Stimulated activated CD4-positive, alpha-beta T cell treated with anti-CD3 and anti-CD28 coated beads, Interleukin-15, amount 100 ng/mL, for 1 hour (primary cell): ENCODE measurements at places on chromosomes 12 and 14.

DNA sequence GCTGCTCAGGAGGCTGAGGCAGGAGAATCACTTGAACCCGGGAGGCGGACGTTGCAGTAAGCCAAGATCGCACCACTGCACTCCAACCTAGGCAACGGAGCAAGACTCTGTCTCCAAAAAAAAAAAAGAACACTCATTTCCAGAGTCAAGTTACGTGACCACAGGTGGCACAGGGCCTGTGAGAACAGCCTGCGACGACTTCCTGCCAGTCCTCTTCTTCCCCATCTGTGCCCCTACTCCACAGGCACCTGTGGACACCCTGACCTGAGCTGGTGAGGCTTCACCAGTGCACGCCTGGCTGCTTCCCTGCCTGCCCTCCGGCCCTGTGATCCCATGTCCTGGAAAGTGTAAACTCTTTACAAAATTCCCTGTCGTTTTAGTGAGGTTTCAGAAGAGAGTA is 77.7 kb downstream of the PPP2R5C start:
- DNase-seq, result no peak

- DNase-seq, result no peak
These were observed 17.7 kb upstream of the TSPAN11 start for GRCh38 chr12:30908722-30909348.

- DNase-seq, result no peak
These were observed 8.5 kb downstream of the RACGAP1 start for GRCh38 chr12:50016501-50017475.

- DNase-seq, result no peak
These were observed 1.4 kb downstream of the WSB2 start for GRCh38 chr12:118059341-118060191.

DNA sequence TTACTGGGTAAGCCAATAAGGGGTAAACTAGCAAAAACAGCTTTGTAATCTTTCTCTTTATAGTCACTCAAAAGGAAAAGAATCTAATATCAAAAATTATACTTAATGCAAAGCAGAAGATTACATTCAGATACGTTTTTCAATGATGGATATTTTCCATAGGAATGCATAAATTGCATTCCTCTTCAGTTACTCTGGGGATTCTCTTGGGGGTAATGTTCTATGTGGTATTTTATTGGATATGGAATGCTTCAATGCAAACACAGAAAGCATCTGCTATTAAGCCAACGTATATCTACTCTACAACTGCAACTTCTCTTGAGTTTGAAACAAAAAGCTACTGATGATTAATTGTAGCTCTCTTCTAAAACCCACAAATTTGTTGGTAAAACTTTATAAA is 106.0 kb downstream of the SLC41A2 start:
- DNase-seq, result no peak

GRCh38 chr14:34956931-34957330 is 25.9 kb upstream of the SRP54 start:
- no peak for DNase-seq

DNA sequence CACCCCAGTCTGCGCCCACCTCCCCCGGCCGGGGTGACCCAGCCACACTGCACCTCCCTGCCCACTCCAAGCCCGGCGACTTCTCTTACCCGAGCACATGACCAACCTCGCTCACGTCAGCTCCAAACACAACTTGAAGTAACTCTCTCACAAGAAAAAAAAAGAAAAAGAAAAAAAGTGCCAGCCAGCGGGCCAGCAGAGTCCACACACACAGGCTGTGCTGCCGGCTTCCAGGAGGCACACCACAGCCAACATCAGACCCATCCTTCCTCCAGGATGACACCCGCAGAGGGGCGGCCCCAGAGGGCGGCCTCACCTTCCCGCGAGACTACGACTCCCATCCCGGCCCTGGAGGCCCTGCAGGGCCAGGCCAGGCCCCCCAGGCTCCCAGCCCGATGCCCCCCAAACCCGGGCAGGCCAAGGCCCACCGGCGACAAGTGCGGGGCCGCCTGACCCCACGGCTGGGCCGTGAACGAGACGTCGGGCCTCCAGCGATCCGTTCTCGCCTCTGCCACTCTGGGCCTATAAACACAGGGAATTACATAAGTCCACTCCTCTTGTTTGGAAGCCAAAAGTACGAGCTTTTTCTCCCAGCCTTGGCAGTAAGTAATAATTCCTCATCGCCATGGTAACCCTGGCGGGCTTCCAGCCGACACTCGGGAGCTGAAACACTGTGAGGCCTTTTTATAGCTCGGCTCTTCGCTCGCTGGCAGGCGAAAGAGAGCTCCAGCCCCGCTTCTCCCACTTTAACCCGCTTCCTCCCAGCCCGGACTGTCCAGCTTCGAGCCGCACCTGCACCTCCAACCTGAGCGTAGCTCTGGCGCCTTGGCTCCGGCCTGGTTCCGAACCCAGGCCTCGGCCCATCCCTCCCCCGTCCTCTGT is 49.1 kb downstream of the NCOR2 start:
- DNase-seq, result no peak

- no peak for DNase-seq
These were observed 20.2 kb downstream of the CCDC38 start for GRCh38 chr12:95922231-95922630.

DNA sequence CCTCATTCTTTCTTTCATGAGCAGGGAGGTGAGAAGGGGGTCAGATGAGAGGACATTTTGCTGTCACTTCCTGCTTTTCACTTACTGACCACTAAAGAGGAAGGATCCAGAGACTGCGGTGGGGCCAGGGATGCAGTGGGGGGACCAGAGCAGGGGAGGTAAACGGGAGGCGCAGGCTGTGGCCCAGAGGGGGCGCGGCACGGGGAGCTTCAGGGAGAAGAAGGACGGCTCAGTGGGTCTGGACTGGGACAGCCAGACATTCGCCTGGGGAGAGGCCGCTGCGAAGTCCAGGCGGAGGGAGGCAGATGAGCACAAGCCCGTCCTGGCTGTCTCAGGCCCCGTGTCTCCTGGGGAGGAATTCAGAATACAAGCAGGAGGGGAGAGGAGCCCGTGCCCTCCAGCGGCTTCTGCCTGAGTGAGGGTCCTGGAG is 41.2 kb downstream of the SLC6A12 start:
- DNase-seq, result no peak

- no peak for DNase-seq
These were observed 166.0 kb downstream of the KLHL28 start for GRCh38 chr14:44795725-44796124.

DNA sequence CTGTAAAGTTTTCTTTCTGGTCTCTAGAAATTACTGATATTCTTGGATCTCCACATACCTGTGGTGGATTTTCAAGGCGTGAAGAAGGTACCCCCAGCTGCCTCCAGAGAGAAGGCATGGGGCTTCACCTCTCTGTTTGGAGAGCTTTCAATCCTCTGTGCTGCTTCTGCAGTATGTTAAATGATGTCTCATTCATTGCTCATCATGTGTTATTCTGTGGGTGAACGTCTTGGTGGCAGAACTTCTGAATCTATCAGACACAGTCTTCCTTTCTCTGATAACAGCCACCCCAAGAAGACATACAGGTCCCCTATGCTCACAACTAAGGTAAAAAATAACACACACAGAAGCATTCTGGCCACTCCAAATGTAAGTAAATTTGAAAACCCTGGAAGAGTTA is 221.3 kb upstream of the TMEM260 start:
- DNase-seq, result no peak

GRCh38 chr12:58323676-58324075 is 382.3 kb downstream of the ATP23 start:
- DNase-seq, result no peak

- no peak for DNase-seq
These were observed 6.2 kb upstream of the DCAF11 start for GRCh38 chr14:24108336-24108874.

DNA sequence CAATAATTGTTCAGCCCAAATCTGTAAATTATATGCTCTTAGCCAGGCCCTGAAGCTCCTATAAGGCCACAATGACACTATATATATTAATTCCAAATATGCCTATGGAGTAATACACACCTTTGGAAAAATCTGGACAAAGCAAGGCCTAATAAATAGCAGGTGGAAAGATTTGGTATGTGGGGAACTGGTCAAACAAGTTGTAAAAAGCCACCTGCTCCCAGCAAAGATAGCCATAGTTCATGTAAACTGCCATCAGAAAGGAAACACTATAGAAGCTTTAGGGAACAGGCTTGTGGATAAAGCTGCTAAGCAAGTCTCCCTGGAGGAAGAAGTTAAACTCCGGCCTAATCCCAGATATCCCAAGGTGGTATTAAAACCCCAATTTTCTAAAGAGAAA is 29.7 kb downstream of the PRMT8 start:
- no peak for DNase-seq
